ENCODE measurements at places on chromosomes 4 and X. TPM values are rescaled to one million over a fixed set of nuclear protein-coding genes. Genes with fewer than 3 reads are reported as not detected.

GRCh38 chr4:8908206-8908893 lies 36.7 kb upstream of the HMX1 start:
- H3K36me3 ChIP-seq: no peaks in the 10 kb centered on the region
- peak; percentile 16 for DNase-seq
- H3K4me3 ChIP-seq: no peak overlapping the region
- no peaks in the 10 kb centered on the region for H3K27me3 ChIP-seq
- no peak overlapping the region for H3K27ac ChIP-seq

- DNase-seq: no peak
- H3K4me3 ChIP-seq: no peak overlapping the region
- no peak overlapping the region for H3K27ac ChIP-seq
- H3K36me3 ChIP-seq: peaks cover 2% of the 10 kb centered on the region
- H3K27me3 ChIP-seq: peaks cover 11% of the 10 kb centered on the region
Observed at GRCh38 chr4:159003420-159004253, 99.2 kb upstream of the RAPGEF2 start.

DNA sequence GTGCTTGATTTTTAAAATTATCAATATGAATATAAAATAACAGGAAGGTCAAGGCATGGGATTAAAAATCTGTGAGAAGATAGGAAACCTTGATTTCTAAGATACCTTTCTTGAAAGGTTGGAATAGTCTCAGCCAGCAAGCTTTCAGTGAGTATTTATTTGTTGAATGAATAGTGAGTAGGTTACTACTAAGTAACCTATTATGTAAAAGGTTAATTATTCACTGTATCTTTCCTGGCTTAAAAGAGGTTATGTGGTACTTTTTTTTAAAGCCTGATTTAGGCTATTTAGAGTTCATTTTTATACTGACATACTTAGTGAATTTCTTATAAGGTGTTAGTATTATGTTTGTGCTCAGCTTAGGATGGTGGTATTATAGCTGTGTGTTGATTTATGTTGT lies 123.5 kb downstream of the PTPN13 start:
- H3K27me3 ChIP-seq: no peaks in the 10 kb centered on the region
- H3K36me3 ChIP-seq: no peaks in the 10 kb centered on the region
- DNase-seq: no peak
- H3K27ac ChIP-seq: no peak overlapping the region
- no peaks in the 10 kb centered on the region for H3K4me1 ChIP-seq
- no peak overlapping the region for H3K4me3 ChIP-seq

DNA sequence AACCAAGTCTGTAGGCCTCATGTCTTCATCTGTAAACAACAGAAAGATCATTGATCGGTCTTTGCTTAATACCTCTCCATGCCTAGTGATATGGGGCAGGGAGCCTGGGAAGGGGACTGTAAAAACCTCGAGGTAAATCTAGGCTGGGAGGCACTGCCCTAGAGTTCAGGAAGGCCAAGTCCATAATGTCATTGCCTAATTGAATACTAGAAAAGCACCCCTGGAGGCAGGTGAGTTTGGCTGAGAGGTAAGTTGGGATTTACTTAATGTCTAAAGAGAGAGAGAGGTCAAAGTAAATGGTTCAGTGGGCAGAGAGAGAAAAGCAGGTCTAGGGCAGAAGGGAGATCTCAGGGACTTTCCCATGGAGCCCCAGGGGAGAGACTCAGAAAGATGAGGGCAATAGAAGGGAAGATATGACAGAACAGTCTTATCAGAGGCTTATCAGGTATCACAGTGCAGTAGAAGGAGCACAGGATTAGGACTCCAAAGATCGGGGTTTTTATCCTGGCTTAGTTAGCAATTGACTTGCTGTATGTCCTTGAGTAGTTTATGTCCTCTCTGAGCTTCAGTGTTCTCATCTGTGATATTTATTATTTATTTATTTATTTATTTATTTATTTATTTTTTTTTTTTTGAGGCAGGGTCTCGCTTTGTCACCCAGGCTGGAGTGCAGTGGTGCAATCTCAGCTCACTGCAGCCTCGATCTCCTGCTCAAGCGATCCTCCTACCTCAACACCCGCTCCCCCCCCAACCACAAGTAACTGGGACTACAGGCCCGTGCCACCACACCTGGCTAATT lies 85.2 kb downstream of the SLC16A2 start:
- no peaks in the 10 kb centered on the region for H3K36me3 ChIP-seq
- DNase-seq: no peak
- H3K4me3 ChIP-seq: no peak overlapping the region
- H3K4me1 ChIP-seq: no peaks in the 10 kb centered on the region
- H3K27ac ChIP-seq: no peak overlapping the region

DNA sequence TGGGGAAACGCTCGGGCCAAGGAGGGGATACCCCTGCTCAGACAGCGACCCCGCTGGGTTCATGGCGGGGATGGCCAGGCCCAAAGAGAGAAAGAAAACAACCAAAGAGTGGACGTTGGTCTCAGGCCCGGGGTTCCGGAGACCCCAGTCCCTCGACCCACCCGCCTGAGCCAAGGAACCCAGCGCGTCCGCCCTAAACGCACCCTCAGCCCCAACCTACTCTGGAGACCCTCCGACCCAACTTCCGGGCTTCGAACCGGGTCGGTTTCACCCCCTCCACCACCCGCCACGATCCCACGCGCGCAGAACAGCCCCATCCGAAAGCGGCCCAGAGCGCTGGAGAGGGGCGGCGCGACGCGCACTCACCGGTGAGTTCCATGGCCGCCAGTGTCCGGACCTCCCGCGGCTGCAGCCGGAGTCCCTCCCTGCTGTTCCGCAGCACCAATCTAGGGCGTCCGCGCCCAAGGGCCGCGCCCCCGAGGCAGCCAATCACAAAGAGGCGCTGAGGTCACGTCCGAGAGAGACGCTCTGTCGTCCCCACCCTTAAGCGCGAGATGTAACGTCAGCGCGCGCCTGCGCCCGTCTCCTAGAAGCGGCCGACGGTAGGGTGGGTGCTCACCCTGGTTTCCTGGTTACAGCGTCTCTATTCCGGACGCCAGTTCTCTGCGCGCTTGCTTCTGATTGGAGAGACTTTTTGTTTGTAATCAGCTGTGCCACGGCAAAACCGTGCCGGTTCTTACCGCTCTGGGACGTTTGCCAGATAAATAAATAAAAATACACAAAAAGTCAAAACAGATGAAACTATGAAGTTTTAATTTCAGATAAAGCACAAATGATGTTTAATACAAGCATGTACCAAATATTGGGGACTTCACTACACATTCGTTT lies at the start of gene PIGA:
Gene PIGA, minus strand, starts transcription at position 389 of the 888 bp plus-strand sequence. CDS start 3,593 bp downstream, outside the sequence.
- peak within 1 kb of the TSS; percentile 96 for H3K27ac ChIP-seq
- H3K4me3 ChIP-seq: peak within 1 kb of the TSS; percentile 91
- H3K4me1 ChIP-seq: peaks cover 5% of the 10 kb centered on the region
- peak; percentile 85 for DNase-seq
- H3K27me3 ChIP-seq: no peaks in the 10 kb centered on the region

DNA sequence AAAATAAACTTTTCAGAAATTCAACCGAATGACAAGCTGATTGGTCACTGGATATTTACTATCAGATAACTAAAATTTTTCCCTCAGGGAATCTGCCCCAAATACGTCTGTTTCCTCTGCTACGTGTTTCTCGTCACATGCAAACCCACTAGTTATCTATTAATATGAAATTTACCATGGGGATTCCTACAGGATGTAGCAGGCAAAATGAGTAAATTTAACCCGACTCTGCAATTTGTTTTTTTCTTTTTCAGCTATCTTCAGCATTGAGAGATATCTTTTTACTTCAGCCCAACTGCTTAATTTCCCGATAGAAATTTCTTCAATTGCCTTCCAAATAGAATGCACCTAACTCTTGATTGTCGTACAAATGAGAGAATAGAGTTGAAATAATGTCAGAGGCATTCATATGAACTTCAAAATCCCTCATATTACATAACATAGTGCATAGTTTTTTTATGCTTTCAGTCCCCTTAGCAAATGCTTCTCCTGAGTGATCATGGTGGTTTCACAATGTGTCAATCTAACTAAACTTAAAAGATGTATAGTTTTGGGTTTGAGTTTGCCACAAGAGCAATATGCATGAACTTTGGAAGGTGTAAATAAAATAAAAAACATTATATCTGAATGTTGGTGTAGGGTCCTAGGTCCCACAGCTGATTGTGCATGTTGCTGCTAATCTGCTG lies 913.1 kb upstream of the GRIA3 start:
- no peaks in the 10 kb centered on the region for H3K27me3 ChIP-seq
- no peak for DNase-seq
- no peak overlapping the region for H3K27ac ChIP-seq
- H3K36me3 ChIP-seq: no peaks in the 10 kb centered on the region
- H3K4me1 ChIP-seq: no peaks in the 10 kb centered on the region
- no peak overlapping the region for H3K4me3 ChIP-seq

DNA sequence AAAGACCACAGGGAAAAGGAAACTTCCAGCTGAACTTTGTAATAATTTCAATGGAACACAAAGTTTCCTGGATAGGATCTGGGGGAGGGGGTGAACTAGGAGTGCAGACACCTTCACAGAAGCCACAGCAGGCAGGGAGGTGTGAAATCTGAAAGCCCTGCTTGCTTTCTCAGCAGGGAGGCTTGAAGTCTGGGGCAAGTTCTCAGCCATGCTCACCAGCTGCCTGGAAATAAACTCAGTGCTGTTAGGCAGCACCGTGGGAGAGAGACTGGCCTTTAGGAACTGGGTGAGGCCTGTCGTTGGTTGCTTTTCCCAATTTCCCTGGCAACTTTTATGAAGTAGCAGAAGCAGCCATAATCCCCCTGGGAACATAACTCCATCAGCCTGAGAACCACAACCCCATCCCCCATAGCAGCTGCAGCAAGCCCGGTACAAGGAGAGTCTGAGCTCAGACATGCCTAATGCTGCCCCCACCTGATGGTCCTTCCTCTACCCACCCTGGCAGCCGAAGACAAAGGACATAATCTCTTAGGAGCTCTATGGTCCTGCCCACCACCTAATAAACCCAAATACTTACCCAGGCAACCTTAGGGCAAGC lies 39.2 kb upstream of the NMU start:
- no peaks in the 10 kb centered on the region for H3K36me3 ChIP-seq
- H3K4me3 ChIP-seq: no peak overlapping the region
- no peak for DNase-seq
- no peak overlapping the region for H3K27ac ChIP-seq
- H3K4me1 ChIP-seq: no peaks in the 10 kb centered on the region
- peaks cover 6% of the 10 kb centered on the region for H3K27me3 ChIP-seq

DNA sequence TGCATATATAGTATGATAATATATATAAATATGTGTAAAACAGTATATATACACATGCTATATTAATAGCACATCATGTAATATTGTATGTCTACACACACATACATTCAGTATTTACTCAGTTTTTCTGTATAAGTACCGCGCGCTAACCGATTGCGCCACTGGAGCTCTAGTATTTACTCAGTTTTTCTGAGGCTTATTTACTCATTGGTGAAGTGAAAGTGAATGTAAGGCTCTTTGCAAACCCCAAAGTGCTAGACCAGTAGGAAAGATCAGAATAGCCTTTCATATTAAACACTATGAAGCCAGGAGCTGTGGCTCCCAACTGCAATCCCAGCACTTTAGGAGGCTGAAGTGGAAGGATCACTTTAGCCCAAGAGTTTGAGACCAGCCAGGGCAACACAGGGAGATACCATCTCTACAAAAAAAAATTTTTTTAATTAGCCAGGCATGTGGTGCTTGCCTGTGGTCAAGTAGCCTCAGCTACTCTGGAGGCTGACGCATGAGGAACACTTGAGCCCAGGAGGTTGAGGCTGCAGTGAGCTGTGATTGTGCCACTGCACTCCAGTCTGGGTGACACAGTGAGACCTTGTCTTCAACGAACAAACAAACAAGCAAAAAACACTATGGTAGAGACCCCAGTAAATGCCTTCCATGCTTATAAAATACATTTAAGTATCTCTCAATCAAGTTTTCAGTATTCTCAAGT lies 125.8 kb downstream of the KIT start:
- no peak for DNase-seq
- H3K4me1 ChIP-seq: no peaks in the 10 kb centered on the region
- H3K4me3 ChIP-seq: no peak overlapping the region
- no peaks in the 10 kb centered on the region for H3K27me3 ChIP-seq
- no peaks in the 10 kb centered on the region for H3K36me3 ChIP-seq

GRCh38 chrX:41085878-41086626 lies 807 bp downstream of the USP9X start:
- H3K4me1 ChIP-seq: peaks cover 16% of the 10 kb centered on the region
- DNase-seq: peak; percentile 56
- no peaks in the 10 kb centered on the region for H3K27me3 ChIP-seq
- peak overlapping the region; percentile 96 for H3K27ac ChIP-seq

- H3K36me3 ChIP-seq: no peaks in the 10 kb centered on the region
- no peak overlapping the region for H3K27ac ChIP-seq
- DNase-seq: peak; percentile 32
- H3K27me3 ChIP-seq: peaks cover 70% of the 10 kb centered on the region
Observed at GRCh38 chr4:94758141-94758699, 465 bp downstream of the BMPR1B start.

DNA sequence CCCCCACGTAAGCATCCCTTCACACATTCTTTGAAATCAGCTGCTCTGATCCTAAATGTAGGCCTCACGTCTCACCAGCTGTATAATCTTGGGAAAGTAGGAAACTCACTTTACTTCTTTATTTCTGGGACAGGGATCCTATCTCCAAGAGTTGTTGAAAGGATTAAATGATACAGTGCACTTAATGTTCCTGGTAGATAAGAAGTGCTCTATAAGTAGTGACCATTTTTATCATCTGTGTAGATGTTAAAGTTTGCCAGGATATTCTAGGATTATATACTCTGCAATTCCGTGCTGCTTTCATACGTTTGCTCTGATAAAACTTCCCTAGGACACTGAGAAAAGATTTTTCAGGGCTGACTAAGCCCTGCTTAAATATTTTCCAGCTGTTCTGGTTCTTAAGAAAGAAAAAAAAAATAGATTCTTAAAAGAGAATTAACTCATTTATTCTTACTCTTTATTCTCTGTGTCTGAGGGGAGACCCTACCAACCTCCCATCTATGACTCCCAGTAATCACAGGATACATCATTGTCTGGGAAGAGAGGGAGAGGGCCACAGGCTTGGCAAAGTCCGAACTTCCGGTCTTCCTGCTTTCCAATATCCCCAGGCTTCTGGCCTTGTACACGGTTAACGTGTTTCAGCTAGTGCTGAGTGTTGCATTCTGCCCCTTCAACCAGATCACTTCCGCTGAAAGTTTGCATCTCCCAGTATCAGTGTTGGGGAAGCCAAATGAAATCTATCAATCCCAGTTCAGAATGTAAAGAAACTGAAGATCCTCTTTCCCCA lies 269.2 kb downstream of the TRIML1 start:
- H3K4me1 ChIP-seq: no peaks in the 10 kb centered on the region
- H3K4me3 ChIP-seq: no peak overlapping the region
- H3K36me3 ChIP-seq: no peaks in the 10 kb centered on the region
- no peaks in the 10 kb centered on the region for H3K27me3 ChIP-seq
- no peak overlapping the region for H3K27ac ChIP-seq
- DNase-seq: no peak

PPARGC1A gene
- not detected for total RNA-seq

TGIF2LX gene
- total RNA-seq: not detected

PPEF2 gene
- total RNA-seq: 0.17 TPM

SNX12 gene
- total RNA-seq: 38.7 TPM

LEF1 gene
- total RNA-seq: 309 TPM

TEX13D gene
- not detected for total RNA-seq

NMU gene
- not detected for total RNA-seq

All from activated naive CD8-positive, alpha-beta T cell treated with anti-CD3 and anti-CD28 coated beads, Interleukin-2, amount 10 ng/mL, durations not matched to agents 7 days and 5 days (primary cell).